ENCODE measurements at places on chromosomes 16 and 17.

GRCh38 chr16:2724816-2725348, 4.9 kb upstream of the PRSS27 start:
- no peak for DNase-seq

DNA sequence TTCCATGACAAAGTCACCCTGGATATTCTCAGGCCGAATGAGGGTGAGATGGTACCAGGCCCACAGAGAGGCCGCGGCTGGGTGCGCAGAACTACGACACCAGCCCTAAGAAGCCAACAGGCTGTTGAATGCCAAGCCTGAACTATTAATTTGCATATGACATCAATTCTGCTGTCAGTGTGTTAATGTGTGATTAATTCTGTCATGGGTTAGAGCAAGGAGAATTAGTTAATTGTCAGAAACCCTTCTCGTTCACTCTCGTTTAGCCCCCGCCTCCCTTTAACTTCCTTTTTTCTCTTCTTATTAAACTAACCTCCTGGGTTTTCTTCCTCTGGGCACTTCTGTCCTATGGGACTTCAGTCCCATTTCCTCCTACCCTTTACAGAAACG, 123.4 kb downstream of the ZFHX3 start:
- no peak for DNase-seq

- no peak for DNase-seq
Observed at GRCh38 chr16:30780549-30780948, 6.5 kb downstream of the ZNF629 start.

DNA sequence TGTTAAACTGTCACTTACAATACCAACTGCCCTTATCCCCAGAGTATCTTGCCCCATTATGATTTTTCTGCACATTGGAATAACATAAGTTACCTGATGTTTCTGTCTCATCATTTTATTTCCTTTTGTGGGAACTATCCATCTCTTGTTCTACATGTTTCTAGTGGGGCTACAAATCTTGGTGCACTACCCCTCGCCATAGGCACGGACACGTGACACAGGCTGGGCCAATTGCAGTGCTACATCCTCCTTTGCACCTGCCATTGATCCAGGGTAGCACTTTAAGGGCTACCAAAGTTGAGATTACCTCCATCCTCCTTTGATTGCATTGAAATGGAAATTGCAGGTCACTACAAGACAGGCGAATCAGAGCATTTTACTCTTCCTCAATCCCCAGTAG, 14.2 kb upstream of the SYT17 start:
- DNase-seq, result peak; percentile 64

DNA sequence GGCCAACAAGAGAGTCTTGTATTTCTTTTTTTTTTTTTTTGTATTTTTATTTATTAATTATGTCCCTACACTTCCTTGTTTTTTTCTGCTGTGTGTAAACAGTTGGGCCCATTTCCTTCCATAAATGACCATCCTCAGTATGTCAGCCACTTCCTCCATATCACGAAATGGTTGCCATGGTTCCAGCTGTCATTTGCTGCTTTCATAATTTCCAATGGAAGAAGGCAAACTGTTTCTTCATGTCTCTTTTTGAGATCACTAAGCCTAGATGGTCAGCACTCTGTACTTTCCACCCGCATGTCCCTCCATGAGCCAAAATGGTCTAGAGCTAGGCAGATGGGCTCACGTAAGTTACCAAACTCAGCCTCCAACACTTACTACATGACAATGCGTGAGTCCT, 133.5 kb upstream of the FOXF1 start:
- no peak for DNase-seq

GRCh38 chr17:76277300-76278267, 12.4 kb downstream of the UBALD2 start:
- DNase-seq, result no peak

Measured in RPMI8226 (cell line).